ENCODE measurements at places on chromosomes 16 and 17.

- no peak for DNase-seq
These were observed 201.2 kb upstream of the HSBP1 start for GRCh38 chr16:83606486-83607030.

DNA sequence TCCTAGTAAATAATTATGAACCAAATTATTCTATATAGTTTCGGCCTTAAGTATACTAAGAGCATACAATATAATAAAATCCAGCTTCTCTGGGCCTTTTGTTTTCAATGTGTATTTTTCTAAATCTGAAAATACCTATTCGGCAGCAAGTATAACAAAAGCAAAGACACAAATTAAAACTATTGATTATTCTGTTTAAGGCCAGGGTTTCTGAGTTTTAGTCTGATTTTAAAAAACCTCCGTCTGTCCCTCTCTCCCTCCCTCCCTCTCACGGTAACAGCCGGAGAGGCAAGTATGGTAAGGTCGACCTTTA lies 1.5 kb downstream of the TOB1 start:
- no peak for DNase-seq

- no peak for DNase-seq
These were observed 10.0 kb downstream of the RGS11 start for GRCh38 chr16:265711-266110.

DNA sequence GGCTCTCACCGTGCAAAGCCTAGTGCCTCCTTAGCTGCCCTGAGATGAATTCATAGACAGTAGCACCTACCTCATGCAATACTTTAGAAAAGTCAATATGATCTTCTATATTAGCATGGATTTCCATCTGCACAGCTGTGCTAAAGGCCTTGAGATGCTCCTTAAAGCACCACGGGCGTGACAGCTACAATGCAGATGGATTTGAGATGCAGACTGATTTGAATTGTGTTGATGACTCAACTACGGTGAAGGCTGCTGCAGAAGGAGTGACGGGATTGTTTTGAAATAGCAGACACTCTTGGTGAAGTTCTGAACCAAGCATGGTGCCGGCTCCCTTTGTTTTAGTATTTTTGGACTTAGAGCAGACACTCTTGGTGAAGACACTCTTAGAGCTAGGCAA lies 88.2 kb downstream of the SPECC1 start:
- DNase-seq, result no peak

- no peak for DNase-seq
These were observed 9.6 kb downstream of the DLX3 start for GRCh38 chr17:49985310-49985990.

DNA sequence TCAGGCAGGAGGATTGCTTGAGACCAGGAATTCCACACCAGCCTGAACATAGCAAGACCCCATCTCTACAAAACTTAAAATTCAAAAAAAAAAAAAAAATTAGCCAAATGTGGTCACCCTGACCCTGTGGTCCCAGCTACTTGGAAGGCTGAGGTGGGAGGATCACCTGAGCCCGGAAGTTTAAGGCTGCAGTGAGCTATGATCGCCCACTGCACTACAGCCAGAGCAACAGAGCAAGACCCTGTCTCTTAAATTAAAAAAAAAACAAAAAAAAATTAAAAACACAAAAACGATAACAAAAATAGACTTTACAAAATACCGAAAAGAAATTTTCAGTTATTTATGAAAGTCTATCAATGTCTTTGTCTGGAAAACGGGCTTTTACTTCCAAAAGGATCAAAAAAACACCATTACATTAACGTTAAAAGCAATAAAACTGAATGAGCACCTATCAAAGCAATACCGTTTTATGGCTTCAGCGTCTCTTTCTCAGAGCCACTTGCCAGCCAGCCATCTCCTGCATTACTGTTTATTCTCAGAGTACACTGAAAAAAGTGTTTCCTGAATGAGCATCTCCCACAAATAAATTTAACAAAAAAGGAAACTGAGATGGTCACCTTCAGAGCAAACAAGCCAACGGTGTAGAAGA lies 6.1 kb downstream of the USP7 start:
- DNase-seq, result no peak

DNA sequence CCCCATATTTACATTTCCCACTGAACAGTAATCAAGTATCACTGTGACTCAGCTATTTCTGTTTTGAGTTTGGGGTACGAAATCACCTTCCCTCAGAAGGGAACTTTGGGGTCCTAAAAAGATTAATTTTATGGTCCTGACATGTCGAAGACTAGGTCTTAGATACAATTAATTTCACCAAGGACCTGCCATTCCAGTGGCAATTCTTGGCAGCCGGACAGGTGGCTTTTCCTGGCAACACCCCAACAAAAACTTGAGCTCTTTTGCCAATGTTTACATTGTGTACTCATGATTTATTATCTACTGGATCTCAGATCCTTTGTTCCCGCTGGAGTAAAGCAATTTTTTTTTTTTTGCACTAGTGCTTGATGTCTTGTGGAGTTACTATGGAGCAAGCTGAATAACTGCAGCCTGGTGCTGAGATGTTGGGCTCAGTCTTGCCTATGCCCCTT lies 14.4 kb downstream of the SLFN5 start:
- DNase-seq, result no peak

- DNase-seq, result no peak
These were observed 32.7 kb downstream of the BMERB1 start for GRCh38 chr16:15466886-15467781.

GRCh38 chr16:30335598-30336474 lies 19.3 kb downstream of the CD2BP2 start:
- DNase-seq, result no peak

GRCh38 chr16:22356930-22357634 lies 17.3 kb downstream of the CDR2 start:
- DNase-seq, result no peak

- DNase-seq, result no peak
These were observed 61.5 kb downstream of the MYOCD start for GRCh38 chr17:12727076-12727760.

DNA sequence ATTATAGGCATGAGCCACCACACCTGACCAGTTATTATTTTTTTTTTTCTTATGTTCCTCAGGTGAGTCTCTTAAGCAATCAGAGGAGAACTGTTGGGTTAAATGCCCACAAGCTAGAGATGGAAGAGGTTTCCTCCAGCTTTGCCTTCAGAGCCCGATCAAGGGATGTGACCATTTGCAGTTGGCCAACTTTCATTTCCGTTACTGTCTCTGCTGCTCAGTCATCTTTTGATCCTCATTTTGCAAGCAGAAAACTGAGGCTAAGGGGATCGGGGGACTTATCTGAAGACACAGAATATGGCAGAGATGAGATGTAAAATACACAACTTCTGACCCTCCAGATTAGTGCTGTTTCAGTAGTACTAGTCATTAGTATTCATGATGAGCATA lies 188.8 kb downstream of the RAB11FIP4 start:
- DNase-seq, result no peak

- no peak for DNase-seq
These were observed at the start of gene FN3K for GRCh38 chr17:82734987-82735866. Gene FN3K, plus strand, starts transcription at chr17:82735615. Its CDS starts 22 bp downstream, at chr17:82735637.

DNA sequence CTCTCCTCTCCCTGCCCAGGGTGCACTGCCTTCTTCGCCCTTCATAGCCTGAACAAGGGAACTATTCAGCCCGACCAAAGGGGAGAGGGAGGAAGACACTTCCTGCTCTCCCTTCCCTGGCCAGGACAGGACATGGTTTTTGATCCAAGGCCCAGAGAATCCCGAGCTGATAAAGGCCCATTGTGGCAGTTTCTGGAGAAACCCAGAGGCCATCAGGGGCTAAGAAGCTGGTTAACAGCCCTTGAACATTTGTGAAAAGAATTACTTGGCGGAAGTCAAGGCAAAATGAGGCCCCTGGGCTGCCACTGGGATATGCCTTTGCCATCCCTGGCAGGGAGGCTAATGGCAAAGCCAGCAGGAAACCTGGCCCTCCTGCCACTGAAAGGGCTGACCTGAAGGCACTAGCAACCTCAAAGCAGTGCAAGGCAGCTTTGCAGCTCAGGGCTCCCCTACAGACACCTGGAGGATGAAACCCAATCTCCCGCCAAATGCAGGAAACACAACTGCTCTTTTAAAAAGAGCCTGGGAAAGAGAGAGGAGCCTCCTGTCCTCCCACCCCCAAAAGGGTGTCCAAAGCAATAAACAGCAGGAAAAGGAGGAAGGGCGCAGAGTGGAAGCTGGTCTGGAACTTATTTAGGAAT lies 12.6 kb downstream of the PHB1 start:
- DNase-seq, result no peak

- DNase-seq, result no peak
These were observed 20.1 kb downstream of the NKD1 start for GRCh38 chr16:50568187-50568815.

DNA sequence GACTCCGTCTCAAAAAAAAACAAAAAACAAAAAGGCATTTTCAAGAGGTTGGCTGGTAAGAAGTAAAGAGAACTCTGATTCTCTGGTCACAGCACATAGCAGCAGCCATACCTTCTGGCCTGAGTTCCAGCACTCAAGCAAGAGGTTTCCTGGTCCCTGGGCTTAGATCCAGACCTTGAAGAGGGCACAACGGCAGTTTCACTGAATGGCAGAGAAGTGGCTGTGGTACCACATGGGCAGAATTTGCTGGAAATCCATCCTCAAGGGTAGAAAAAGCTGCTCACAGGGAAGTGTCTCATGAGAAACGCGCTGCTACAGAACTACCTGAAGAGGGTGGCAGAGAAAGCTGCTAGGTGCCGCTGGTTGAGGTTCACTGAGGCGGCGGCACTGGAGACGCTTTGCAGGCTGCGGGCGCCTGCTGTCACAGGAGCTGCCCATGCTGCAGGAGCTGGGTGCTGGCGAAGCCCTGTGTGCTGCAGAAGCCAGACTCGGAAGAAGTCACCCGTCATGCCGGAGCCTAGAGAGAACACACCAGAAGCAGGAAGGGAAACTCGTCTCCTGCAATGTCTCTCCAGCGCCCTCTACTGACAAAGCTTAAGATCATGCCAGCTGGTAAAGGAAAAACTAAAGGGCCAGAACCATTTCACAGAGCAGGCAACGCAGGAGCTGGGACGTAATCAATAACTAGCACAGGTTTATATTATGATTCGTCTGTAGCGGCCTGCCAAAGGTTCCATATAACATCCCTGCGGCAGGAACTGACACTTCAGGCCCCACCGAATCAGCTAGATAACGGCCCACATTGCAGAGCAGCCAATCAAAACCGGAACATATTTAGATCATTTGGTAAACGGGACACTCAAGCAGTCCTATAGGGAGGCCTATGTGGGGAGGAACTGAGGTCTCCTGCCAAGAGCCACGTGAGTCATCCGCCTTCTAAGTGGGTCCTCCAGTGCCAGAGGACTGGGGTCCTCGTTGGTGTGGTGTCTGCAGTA lies 5.4 kb upstream of the ZNF213 start:
- DNase-seq, result peak; percentile 71

DNA sequence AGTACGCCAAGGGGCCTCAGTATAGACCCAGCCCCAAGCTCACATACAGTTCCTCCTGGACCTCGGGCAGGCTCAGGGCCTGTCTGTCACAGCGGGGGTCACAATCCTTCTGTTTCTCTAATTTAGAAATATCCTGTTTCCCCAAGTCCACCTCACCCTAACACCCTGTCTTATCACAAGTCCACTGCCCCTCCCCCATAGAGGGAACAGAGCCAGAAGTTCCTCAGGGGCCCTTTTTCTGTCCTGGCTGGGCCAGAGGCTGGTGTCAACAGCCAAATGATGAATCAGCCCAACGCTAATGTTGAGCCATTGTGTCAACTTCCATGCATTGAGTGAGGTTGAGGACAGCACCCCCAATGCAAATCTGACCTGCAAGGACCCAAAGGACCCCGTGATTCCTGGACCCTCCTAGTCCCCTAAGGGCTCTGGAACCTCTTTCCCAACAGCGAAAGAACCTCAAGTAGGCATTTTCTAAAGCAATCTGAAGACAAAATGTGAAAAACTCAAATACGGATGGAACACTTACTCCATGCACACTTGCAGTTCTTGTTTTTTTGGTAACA lies 58.6 kb downstream of the PECAM1 start:
- DNase-seq, result no peak

GRCh38 chr16:77276661-77277060 lies 77.5 kb downstream of the SYCE1L start:
- DNase-seq, result no peak

DNA sequence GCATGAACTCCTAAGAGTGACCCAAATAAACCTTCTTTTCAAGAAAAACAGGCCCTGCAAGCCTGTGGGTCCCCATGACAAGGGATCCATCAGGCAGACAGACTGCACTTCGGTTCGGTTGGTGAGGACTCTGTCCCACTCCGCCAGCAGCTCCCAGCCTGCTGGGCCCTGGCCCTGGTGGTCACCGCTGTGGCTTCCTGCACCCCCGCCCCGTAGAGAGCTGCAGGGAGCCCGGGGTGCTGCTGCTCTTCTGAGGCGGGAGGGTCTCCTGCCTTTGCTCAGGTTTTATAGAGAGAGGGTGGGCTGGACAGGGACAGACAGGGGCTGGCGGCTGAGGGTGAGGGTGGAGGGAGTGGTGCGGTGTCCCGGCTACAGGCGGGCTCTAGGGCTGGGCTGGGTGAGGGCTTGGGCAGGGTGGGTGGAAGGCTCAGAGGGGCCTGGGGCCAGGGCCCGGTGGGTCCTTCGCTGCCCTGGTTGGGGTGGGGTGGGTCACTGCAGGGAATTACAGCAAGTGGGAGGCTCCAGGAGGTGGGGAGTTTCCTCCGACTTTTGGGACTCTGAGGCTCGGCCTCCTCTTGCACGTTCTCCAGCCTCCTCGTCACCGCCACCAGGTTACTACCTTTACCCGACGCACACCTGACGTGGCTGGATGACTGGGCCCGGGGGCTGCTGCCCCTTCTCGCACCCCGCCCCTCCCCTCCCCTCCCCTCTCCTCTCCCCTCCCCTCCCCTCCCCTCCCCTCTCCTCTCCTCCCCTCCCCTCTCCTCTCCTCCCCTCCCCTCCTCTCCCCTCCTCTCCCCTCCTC lies 90.2 kb upstream of the CBX4 start:
- DNase-seq, result no peak

GRCh38 chr16:85003725-85004586 lies 7.4 kb downstream of the ZDHHC7 start:
- DNase-seq, result no peak

DNA sequence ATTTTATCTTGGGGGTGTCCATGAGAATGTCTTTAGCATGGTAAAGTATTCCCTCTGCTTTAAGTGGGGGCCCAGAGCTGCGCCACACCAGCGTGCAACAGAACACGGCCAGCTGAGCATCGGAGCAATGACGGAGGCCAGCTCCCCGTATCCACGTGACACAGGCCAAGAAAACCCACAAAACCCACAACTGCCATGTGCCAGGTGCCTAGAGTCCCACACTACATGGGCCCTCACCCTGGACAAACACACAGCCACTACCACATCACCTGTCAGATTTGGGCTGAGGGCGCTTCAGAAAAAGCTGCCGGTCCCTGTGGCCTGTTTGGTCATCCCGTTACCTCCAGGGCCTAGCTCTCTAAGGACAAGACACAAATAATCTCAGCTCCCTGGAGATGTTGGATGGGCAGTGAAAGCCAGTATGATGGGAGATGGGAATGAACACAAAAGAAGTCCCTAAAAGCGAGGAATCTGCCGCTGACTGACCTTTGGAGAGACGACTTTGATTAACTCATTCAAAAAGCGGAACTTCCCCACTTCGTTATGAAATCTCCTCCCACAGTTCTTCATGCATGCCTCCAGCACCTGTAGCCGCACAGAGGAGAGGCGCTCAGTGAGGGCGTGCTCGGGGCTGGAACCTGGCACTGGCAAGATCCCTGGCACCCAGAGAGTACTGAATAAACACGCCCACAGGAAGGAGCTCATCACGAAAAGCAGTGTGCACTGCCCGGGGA lies 17.1 kb downstream of the GGA3 start:
- DNase-seq, result no peak
